Gastroesophageal sphincter (tissue), 4 donors: ENCODE measurements at places on chromosomes 6 and 20.

DNA sequence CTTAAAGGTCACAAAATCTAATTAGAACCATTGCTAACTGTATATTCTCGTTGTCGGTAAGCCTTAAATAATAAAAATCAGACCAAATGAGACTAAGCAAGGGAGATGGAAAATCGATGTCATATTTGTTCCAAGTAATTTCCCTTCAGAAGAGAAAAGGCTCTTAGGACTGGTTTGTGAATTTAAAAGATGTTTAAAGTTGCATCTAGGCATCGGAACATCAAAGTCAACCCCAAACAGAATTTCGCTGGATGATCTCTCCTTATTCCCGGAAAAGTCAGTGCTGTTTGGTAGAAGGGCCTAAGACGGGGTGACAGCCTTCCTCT is 63.8 kb downstream of the NPEPL1 start:
- no peak for ATAC-seq

GRCh38 chr6:11279284-11279689 is 46.8 kb upstream of the NEDD9 start:
- peak; percentile 65 for ATAC-seq

DNA sequence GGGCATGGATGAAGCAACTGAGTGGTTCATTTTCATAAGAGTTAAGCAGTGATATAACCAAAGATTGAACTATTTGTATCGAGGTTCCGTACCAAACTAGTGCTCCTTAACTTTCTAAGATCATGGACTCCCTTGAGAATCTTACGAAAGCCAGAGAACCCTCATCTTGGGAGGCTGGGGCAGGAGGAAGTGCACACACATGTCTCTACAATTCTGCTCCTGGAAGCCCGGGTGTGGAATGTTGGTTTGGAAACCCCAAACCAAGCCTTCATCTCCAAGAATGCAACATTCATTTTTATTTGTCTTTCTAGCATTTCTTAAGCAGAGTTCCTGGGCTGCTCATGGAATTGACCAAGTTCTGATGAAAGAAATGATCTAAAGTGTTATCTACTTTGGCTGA is 250.5 kb upstream of the PRND start:
- ATAC-seq: no peak

DNA sequence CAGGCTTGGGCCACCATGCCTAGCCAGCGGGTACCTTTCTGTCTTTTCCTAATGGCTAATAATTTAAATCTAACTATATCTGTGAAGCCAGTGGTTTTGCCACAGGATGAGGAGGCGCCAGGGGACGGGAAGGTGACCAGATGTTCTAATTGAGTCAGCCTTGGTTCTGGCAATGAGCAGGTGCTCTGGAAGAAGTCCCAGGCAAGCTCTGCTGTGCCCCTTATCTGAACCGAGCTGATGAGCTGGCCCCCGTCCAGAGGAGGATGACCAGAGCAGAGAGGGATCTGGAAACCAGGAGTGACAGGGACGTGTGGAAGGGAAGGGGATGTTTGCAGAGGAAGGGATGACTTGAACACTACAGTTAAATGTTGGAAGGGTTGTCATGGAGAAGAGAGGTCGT is 46.7 kb downstream of the SLC35D3 start:
- ATAC-seq: no peak

GRCh38 chr6:4262526-4262925 is 127.2 kb upstream of the ECI2 start:
- no peak for ATAC-seq

DNA sequence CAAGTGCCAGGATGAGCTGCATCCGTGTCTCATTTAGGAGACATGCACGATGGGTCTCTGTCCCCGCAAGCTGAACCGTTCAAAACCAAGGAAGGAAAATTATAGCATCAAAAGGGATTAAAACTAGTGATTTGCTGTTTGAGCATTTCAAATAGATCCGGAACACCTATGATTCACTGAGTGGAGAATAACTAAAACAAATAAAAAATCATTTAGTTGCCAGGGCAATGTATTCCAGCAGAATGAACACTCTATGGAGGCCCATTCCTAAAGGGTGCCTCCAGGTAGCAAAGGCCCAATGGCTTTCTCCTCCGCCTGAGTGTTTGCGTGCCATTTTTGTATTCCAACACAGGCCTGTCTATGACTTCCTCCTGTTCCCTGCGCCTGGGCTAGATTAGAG is 354.8 kb downstream of the ZFAND3 start:
- ATAC-seq: no peak
